ENCODE measurements at places on chromosomes 1 and 21.

DNA sequence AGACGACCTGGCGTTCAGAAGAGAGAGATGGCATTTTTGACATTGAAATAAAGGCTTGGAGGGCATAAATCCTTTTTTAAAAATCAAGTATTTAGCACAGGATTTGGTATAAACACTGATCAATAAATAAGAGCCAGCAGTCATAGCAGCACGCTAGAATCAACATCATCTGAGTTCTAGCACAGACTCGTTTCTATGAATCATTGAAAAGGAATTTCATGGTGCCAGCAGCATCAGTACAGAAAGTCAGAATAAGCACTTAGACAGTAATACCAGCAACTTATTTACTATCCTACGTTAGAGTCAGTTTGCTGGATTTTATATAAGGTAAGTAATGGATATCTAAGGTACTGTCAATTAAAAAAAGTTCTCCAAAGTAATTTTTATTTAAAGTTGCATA lies 119.3 kb downstream of the HLCS start:
- no peak for DNase-seq

DNA sequence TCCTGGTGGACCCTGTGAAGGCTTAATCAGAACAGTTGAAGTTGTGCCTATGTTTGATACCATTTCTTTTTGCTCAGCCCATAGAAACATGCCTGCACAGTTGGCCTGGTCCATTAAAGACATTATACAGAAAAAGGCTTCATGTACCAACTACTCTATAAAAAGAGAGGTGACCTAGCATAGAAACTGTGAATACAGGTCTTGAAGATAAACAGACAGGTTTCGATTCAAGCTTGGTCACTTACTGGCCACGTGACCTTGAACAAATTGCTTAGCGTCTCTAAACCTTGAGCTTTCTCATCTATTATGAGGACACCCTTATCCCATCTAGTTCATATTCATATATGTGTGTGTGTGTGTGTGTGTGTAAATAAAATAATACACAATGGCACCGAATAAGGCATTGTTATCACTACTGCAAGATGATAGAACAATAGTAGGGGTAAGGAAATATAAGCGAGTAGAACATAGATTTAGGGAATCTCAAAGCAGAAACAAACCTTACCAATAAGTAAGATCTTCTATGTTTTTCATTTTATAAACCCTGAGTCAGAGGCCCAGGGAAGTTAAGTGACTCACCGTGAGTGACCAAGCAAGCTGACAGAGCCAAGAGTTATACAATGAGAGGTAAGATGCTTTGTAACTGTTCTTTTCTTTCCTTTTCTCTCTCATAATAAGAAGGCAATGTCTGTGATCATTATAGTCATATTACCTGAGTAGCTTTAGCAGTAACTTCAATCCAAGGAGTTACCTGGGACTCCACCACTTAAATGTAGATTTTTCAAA lies 476.8 kb upstream of the DEPDC1 start:
- DNase-seq = no peak

GRCh38 chr1:9815150-9815549 lies 8.6 kb downstream of the CLSTN1 start:
- no peak for DNase-seq

DNA sequence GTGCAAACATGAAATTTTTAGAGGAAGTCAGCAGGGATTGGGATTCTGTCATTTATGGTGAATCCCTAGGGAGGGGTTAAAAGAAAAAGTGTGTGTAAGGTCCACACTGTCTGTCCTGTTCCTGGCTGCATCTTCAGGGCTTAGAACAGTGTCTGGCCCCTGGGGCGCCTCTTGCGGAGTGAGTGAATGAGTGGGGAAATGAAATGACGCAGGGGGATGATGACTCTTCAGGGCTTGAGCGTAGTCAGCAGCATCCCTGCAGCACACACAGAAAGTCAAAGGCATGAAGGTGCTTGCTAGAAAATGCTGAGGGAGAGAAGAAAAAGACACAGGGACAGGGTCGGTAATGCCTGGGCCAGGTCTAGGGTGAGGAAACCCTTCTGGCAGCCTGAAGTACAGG lies 57.8 kb downstream of the PGBD5 start:
- no peak for DNase-seq

- DNase-seq = no peak
Measured at GRCh38 chr21:30880914-30881313, 466 bp downstream of the KRTAP11-1 start.

DNA sequence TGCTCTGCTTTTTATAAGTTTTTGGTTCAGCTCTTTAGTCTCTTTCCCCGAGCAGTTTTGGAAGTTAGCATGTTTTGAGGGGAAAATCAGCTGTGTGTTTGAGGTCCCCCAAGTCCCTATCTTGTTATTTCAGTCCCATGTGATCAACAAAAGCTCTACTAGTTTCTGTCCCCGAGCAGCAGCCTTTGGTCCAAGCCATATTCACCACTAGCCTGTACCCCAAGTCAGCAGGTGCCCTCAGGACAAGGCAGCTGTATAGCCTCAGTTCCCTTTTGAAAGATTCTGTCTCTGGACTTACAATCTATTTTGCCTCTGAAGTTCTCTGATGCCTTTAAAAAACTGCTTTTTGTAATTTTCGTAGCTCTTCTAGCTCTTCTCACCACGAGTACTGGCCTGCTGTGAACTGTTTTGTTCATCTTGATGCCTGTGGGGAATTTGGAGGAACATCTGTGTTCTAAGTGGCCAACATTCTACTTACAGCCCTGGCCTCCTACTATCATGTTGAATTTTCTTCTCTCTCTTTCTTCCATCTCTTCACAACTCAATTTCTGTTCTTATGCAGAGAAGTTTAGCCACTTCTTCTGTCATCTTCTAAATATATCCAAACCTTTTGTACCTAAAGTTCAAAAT lies 16.7 kb downstream of the UAP1 start:
- DNase-seq = no peak

Data from activated CD4-positive, alpha-beta T cell treated with anti-CD3 and anti-CD28 coated beads for 36 hours (primary cell).